ENCODE measurements at places on chromosomes 11 and 22.

DNA sequence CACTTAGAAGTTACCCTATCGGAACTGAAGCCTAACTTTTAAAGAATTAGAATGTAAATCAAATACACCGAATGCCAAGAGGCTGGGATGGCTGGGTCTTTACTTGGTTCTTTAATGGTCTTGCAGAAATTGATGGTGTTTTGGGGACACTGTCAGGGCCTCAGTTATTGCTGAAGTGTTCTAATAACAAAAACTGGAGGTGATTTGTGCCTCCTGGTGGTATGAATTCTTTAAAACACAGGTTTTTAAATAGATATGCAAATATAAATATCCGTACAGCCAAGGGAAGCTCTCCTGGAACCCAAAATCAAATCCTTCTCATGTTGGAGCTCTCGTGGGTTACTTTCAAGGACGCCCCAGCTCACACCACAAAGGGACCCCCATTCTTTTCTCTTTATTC is 19.3 kb upstream of the TMPRSS5 start:
- no peak for DNase-seq

DNA sequence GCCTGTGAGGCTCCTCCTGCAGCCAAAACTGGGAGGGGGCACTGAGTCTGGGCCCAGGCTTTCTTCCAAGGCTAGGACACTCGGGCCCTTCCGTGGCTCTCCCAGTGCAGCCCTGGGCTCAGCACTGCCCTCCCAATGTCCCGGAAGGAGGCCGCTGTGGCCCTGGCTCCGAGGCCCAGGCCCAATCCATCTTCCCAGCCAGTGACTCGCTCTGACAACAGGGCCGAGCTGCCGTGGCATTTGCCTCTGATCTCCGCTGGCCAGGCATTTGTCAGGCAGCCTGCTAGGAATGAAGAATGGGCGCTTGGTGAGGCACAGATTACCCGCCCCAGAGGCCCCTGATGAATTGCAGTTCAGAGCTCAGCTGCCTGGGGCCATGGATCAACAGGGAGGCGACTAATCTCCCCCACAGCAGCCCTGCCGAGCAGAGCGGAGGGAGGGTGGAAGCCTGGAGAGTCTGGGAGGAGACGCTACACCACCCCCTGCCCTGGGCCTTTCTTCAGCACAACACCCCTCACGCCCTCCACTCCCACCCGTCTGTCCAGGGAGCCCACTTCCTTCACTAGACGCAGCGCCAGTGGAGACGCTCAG is 8.3 kb downstream of the FXYD2 start:
- DNase-seq = no peak

DNA sequence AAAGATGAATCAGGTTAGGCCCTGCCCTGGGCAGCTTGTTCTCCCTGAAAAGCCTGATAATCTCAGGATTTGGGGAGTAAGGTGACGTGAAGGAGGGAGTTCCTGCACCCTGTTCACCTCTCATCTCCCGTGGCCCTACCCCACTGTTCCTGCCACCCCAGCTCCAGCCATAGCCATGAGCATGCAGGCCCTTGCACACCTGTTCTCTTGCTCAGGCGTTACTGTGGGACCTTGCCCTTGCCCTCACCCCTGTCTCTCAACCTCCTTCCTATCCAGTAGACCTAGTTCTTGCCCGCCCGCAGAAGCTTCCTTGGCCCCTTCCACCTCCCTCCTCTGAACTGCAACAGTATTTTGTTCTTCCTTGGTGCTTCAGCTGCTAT is 15.0 kb downstream of the TSKU start:
- no peak for DNase-seq

DNA sequence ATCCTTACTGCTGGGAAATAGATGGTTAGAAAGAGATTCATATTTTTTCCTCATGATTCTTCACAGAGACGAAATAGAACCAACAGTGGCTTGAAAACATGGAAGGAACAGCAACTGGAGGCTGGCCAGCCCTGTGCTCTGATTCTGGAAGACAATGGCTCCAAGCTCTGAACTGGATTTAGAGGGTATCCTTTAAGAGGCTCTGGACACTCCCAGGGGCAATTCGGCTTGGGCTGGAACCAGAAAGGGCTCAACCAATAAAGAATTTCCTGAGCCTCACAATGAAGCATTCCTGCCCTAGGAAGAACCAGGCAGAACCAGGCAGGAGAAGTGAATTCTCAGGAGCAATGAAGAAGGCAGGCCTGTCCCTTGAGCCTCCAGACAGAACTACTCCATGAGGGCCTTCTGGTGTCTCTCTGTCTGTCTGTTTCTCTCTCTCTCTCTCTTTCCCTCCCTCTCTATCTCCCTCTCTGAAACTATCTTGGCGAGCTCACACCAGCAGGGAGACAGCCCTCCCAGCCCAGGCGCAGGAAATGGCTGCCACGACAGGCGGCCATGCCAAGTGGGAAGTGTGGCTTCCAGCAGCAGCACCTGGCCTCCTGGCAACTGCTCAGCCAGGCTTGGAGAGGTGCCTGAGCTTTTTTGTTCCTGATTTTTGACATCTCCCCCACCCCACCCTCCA is 93.3 kb downstream of the RCN1 start:
- DNase-seq = no peak

DNA sequence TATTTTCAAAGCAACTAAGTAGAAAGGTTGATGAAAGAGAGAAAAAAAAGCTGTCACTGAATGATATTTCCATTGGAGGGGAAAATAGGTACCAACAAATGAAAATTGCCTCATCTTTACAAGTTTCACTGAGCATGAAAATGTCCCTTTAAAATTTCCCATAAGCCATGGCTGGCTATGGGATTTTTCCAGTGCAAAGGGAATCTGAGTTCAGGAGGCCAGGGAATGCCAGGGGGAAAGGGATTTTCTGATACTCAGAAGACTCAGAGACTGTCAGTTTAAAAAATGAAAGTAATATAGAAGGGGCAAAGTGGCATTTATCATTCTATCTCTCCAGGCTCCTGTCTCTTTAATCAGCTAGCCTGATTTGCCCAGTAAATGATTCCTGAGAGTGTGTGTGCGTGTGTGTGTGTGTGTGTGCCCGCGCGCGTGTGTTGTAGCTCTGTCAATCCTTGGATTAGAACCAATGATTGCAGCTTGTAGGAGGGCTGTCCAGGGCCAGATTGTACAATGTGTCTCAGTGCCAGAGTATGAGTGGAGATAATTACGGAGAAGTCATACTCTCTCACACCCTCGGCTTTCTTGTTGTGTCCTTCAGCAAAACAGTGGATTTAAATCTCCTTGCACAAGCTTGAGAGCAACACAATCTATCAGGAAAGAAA is at the start of gene NTM:
NTM (plus strand) TSS at position 526 of the 662 bp plus-strand sequence.
- no peak for DNase-seq

- DNase-seq = no peak
These were observed 17.2 kb downstream of the BRD1 start for GRCh38 chr22:49810363-49811019.

DNA sequence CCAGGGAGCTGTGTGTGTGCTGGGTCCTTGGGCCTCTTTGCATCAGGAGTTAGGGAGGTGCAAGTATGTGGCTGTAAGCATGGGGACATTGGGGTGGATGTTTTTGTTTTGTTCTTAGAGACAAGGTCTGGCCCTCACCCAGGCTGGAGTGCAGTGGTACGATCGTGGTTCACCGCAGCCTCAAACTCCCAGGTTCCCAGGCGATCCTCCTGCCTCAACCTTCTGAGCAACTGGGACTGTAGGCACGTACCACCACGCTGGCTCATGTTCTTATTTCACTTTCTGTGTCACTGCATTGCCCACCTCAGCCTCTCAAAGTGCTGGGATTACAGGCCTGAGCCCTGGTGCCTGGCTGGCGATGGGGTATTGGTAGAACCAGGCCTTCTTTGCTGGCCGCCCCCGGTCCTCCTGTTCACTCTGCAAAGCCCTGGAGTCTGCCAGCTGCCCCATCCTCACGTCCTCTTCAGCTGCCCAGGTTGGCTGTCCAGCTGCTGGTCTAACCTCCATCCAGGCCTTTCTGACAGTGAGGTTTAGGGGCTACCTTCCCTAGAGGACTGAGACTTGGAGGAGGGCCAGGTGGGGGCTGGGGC is 851 bp upstream of the GRAMD4 start:
- DNase-seq = no peak

- DNase-seq = no peak
These were observed 85.0 kb downstream of the CABIN1 start for GRCh38 chr22:24095826-24096757.

- DNase-seq = no peak
These were observed 48.6 kb downstream of the MTNR1B start for GRCh38 chr11:93017821-93018690.

- DNase-seq = no peak
These were observed 4.4 kb downstream of the TP53I11 start for GRCh38 chr11:44946263-44946662.

GRCh38 chr22:23850136-23850611 is 7.5 kb upstream of the SLC2A11 start:
- DNase-seq = no peak

GRCh38 chr11:111259896-111260295 is 14.4 kb downstream of the POU2AF2 start:
- DNase-seq = no peak

- DNase-seq = no peak
These were observed 1.2 kb downstream of the SYVN1 start for GRCh38 chr11:65132988-65133700.

DNA sequence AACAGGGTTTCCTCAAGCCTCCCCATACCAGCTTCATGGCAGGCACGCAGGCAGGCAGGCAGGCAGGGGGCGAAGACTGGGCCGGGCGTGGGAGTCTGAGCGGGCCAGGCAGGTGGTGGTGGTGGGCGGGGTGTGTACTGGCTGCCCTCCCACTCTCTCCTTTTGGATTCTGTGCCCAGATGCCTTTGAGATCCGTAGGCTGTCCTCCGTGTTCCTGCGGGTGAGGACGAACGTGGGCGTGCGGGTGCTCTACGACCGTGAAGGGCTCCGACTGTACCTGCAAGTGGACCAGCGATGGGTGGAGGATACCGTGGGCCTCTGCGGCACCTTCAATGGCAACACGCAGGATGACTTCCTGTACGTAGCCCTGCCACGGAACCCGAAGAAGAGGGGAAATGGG is 23.0 kb downstream of the OTOG start:
- DNase-seq = no peak

GRCh38 chr11:59551659-59552521 is 40.6 kb downstream of the OR4D9 start:
- no peak for DNase-seq

DNA sequence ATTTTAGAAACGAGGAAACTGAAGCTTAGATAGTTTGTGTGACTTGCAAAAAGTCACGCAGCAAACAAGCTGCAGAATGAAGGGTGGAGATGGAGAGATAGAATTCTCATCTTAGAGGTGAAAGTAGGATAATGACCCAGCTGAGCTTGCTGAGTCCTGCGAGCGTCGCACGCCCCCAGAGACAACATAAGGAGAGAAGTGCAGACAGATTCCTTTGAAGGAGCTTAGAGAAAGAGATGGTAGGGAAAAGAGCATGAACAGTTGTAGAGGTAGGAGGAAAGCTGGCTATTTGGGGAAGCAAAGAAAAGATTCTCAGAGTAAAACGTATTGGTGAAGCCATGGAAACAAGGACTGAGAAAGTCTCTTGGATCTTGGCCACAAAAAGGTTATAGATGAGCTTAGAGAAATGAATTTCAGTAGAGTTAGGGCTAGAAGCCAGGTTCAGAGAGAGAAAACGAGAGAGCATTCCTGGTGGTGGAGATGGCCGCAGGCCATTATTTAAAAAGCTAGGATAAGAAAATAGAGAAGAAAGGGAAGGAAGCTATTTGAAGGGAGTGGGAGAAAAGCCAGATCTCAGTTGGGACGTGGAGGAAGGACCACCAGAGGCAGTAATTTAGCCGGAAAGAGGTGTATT is 44.8 kb downstream of the FAM83F start:
- no peak for DNase-seq

DNA sequence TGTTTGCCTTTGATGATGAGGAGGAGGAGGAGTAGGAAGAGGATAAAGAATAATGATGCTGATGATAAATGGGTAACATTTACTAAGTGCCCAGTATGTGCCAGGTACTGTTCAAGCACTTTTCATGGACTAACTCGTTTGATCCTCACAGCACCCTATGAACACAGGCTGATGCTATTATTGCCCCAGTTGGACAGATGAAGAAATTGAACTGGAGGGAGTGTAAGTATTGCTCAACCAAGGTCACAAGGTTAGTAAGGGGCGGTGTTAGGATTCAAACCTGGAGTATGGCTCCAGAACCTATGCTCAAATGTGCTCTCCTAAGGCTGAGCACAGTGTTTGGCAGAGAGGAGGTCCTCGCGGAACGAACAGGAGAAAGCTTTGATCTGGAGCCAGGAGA is 78.6 kb downstream of the SYN3 start:
- DNase-seq = no peak

GRCh38 chr11:209275-210121 is 2.0 kb downstream of the RIC8A start:
- DNase-seq = no peak

DNA sequence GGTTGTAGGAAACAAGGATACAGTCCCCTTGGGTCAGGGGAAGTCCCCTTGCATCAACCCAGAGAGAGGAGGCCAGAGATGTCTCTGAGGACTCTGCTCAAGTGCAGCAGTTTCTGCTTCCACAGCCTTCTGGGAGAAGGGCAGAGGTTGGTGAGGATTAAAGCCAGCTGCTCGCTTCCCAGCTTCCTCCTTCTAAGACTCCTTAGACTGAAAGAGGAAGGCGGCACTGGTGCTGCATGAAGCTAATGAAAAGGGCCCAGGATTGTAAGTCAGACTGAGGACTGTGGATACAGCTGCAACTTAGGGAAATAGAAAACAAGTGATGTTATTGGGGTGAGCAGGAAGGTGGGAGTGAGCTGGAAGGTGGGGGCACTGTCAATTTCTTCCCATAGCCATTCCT is at the start of gene OR52K1:
OR52K1 (plus strand) TSS at position 202 of the 400 bp plus-strand sequence. CDS start 6,255 bp downstream, outside the sequence.
- no peak for DNase-seq

- no peak for DNase-seq
These were observed 3.8 kb upstream of the PKP3 start for GRCh38 chr11:390175-390574.

DNA sequence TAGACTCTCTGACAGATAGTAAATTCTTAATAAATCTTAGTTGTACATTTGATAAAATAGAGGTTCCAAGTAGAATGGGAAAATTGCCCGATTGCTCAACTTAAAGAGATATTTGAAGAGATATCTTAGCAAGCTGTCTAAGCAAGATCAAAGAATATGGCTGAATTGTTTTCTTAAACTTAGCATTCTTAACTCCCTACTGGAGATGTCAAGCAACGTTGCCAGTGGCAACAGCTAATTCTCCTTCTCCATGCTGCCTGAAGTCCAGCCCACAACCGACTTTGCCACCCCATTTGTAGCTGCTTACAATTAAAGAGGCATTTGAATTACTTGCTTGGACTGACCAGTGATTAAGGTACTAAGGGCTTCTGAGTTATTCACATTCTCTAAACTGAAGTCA is 94.4 kb downstream of the FAM181B start:
- no peak for DNase-seq
